NCI-H69 (cell line): ENCODE measurements at places on chromosomes 3 and 15.

DNA sequence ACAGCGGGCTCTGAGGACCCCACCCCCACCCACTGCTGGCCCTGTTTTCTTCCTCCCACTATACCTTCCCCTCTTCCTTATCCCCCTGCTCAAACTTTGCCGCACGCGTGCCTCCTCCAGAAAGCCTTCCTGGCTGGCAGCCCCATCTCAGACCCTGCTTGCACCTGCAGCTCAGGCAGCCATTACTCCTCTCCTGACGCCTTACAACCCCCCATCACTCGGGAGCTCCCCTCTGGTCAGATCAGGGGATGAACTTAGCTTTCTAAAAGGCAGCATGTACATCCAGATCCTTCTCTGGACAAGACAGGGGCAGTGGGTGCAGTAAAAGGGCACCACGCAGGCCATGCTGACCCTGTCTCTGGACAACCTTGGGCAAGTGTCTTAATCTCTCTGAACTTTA is 94.5 kb downstream of the SEC22A start:
- no peak for DNase-seq

GRCh38 chr3:145170121-145170520 is 990.9 kb downstream of the PLOD2 start:
- DNase-seq: no peak

GRCh38 chr15:99955181-99955525 is 221.9 kb upstream of the LYSMD4 start:
- no peak for DNase-seq

- DNase-seq: no peak
Measured at GRCh38 chr3:143132246-143132980, 12.8 kb downstream of the CHST2 start.
